ENCODE measurements at places on chromosomes 3 and 15. TPM values are rescaled to one million over a fixed set of nuclear protein-coding genes. Genes with fewer than 3 reads are reported as not detected.

- no peak for DNase-seq
These were observed 56.8 kb upstream of the TFRC start for GRCh38 chr3:196138482-196139254.

GRCh38 chr15:36960179-36960946, 140.0 kb downstream of the MEIS2 start:
- DNase-seq, result no peak

GRCh38 chr3:170232266-170232665, 10.0 kb downstream of the PRKCI start:
- DNase-seq, result no peak

DNA sequence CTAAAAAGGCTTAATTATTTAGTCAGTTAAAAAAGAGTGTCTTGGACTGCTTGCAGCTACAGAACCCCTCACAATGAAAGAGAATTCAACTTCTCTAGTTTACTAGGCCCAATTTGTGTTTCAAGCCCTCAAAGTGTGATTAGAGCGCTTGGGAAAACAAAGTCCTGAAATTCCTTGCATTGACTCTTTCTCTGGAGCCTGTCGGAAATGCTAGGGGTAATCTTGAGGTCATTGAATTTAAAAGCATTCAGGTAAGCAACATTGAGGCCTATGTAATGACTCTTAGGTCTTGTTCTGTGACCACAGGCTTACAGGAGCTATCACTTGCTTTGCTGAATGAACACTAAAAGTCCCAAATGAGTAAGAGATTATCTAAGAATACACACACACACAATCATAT, 186.0 kb downstream of the NLGN1 start:
- no peak for DNase-seq

SLC6A1 gene
- polyA plus RNA-seq, result 5.6 TPM
